ENCODE measurements at places on chromosomes 2 and 18.

- no peak for DNase-seq
These were observed 136.6 kb downstream of the ACOXL start for GRCh38 chr2:110868971-110869370.

DNA sequence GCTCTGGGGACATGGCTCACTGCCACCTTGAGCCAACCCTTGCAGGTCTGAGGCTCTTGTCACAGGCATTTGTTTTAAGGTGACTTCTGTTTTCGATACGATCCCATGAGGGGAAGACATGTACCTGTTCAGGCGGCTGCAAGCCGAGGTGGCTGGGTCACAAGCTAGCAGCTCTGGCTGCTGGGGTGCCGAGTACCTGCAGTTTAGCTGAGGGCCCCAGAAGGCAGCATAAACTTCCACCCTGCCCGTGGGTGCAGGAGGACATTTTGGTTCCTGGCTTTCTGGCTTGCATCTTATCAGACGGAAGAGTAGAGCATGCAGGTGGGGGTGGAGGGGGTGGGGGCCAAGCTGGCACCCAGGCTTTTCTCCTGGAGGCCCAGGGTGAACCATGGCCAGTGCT, 28.4 kb downstream of the COA5 start:
- no peak for DNase-seq

DNA sequence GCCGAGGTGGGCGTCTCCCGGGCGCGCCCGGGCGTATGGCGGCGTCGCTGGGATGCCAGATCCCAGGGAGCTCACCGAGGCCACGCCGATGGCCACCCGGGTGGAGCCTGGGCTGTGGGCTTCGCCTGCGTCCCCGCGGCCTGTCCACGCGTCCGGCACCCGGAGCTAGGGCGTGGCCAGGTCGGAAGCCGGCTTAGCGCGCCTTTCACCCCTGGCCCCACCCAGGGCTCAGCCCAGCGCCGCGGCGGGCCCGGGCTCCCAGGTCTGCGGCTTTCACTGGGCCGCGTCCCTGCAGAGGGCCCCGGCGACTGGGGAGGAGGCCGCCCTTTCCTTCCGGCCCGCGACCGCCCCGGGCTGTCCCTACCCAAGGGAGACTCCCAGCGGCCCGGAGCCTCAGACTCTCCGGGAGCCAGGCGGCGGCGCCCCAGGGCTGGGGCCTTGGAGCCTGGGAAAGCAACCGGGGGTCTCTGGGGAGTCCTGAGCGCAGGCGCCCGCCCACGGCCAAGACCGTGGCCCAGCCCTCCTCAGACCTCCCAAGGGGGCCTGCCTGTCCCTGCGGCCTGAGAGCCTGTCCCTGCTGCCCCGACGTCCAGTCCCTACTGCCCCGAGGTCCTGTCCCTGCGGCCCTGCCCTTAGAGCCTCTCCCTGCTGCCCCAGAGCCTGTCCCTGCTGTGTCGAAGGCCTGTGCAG, 36.3 kb upstream of the ITM2C start:
- no peak for DNase-seq

DNA sequence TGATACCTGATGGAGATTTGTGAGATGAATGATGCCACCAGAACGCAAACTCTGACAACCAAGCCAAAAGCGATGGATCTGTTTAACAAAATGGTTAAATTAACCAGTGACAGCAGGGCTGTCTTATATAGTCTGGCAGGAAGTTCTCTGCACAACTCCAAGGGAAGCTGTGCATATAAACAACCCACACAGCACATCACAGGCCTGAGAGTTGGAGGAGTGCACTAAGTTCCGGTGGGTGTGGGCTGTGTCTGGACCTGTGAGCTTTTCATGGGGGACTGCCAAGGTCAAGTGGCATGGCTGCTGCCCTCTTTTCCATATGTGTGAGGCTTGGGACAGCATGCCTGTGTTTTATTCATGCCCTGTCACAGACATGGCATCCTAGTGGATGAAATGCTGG, 414.6 kb upstream of the TRIB2 start:
- no peak for DNase-seq

DNA sequence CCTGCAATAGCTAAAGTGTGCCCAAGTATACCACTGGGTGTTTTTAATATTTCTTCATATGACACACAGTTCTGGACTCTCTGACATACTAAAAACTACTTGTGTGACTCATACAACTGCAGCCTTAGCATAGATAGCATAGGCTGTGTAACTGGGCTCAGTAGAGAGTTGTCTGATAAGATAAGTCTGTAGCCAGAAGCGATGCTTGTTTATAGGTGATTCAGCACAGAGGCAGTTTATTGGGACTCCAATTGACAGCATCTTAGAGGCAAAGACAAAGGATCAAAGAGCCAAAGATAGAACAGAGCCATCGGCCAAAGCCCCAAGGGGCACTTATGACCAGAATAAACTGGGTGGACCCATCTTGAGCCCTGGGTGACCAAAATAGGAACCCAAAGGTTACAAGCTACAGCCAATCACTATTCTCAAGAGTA, 42.3 kb downstream of the AAK1 start:
- no peak for DNase-seq

DNA sequence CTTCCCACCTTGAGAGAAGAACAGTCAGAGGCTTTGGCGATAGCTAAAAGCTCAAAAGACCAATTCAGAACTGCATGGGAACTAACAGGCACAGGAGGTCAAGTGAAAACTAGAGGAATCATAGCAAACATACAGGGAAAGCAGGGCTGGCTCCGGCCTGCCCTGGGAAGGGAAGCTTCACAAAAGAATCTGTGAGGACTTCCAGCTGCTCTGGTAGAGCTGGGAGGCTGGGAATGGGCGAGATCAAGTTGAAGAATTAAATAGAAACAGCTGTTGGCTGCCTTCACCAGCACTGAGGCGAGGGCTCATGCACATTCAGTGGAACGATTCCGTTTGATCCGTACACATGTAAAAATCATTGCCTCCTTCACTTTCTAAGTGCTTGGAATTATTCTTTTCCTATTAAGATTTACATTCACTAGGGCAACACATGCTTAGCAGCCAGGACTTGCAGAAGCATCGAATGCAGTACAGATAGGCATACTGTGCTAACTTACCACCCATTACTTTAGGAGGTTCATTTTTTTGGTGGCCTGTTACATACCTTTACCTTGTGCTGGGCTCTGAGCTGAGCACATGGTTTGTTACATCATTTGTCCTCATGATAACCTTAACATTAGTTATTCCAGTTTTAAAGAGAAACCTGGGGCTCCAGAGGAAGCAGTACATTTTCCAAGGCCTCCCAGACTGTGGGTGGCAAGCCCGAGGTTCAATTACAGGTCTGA, 125.4 kb upstream of the RNF152 start:
- no peak for DNase-seq

DNA sequence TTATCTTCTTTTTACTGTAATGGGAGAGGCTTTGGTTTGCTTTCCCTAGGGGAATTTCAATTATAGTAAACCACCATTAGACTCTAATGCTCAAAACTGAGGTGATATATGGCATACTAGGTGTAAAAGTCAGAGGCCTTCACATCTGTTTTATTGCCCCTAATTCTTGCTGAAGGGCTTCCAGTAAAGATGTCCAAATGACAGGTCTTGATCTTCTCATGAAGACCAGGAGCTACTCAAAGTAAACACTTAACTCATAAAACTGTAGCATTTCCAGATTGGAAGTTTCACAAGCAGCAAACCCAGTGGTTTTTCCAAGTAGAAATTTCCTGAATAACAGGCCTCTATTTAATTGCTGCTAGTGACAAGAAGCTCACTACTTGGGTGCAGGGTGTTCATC, 286.8 kb downstream of the RBM43 start:
- DNase-seq: no peak

DNA sequence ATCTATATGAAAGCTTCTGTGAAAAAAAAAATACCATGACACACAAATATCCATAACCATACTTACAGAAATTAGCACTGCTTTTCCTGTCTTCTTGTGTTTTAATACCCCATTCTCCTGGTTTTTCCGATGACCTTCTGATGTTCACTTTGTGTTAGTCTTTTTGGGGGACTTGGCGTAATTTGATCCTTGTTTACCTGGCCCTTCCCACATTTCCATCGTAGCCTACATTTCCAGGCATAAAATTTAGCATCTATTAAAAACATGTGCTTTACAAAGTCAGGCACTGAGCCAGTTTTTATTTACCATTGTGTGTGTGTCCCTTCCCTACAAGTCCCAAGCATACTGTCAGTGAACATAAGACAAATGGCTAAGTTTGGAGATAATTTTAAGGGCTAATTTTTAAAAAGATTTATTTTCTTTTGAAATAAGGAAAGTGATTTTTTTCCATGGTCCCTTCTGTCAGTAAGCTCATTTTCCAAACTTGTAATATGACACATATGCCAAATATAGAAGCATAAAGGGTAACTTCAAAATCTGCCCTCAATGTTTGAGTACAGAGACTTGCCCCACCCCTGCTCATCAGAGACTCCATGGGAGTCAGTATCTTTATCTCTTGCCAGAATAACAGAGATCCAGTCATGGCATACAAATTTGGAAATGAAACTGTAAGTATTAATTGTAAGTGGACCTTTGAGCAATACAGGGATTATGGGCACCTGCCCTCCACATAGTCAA, 27.3 kb downstream of the SESTD1 start:
- DNase-seq: no peak

DNA sequence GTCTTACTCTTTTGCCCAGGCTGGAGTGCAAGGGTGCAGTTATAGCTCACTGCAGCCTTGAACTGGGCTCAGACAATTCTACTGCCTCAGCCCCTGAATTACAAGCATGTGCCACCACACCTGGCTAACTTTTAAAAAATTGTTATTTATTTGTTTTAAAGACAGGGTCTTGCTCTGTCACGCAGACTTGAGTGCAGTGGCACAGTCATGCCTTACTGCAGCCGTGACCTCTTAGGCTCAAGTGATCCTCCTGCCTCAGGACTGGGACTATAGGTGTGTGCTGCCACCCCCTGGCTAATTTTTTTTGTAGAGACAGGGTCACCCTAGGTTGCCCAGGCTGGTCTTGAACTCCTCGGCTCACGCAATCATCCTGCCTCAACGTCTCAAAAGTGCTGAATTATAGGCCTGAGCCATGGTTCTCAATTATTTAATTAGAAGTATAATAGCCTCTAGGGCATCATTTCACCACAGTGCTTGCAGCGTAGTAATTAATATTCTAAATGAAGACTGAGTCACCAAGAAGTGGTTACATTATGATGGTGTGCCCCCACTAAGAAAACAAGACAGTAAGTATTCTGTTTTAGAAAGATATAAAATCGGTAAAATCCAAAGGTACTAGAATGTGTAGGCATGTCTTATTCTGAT, 69.6 kb downstream of the EML4 start:
- peak; percentile 11 for DNase-seq

DNA sequence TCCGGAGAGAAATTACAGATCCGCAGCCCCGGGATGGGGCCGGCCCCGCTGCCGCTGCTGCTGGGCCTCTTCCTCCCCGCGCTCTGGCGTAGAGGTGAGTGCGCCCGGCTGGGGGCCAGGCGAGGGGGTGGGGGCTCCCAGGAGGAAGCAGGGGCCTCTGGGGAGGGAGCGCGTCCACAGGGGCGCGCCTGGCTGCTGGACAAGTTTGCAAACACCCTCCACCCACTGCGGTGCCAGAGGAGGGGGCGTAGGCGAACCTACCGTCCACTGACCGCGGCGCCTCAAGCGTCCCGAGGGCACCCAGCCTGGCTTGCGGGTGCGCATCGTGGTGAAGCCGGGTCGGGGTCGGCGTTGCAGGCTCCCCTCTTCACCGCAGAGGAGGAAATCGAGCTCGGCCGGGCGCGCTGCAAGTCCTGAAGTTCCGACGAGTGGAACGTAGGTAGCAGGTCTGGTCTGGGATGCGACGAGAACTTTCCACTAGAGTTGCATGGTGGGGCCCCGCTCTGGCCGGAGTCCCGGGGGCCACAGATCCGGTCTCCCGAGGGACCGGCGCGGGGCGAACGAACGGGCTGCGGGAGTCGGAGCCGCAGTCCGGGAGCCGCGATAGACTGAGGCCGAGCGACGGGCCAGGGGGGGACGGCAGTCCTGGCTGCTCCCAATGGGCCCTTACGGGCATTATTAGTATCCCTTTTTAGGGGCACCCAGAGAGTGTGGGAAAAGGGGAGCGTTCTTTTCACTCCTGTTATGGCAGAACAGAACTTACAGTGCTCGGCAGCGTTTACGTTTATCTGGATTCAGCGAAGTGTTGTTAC, 502 bp downstream of the MERTK start:
- DNase-seq: no peak

DNA sequence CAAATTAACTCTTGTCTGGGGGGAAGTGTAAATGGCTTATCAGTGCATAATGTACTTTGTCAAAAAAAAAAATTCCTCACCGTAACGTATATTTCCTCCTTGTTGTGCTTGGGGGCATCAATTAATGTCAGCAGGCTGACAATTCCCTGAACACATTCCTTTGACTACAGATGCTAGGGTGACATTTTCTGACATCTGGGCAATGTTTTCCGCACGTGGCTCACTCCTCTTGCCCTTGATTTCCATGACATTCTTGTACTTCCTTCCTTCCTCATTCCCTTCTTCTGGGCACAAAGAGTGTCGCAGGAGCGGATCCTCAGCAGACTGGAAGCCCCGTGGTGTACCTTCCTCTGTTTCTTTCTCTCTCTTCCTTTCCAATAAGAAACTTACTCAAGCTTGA, 173.7 kb downstream of the SP3 start:
- no peak for DNase-seq

GRCh38 chr2:122414902-122415301, 659.5 kb downstream of the TSN start:
- no peak for DNase-seq
